Foreskin fibroblast (primary cell): ENCODE measurements at places on chromosomes 16 and 17.

- peak; percentile 12 for DNase-seq
Measured at GRCh38 chr16:5709889-5710288, 612.3 kb upstream of the EEF2KMT start.

DNA sequence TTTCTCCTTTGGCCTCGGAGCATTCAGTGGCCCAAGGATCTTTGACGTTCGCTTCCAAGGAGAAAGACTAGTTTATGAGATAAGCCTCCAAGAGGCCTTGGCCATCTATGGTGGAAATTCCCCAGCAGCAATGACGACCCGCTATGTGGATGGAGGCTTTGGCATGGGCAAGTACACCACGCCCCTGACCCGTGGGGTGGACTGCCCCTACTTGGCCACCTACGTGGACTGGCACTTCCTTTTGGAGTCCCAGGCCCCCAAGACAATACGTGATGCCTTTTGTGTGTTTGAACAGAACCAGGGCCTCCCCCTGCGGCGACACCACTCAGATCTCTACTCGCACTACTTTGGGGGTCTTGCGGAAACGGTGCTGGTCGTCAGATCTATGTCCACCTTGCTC is 1.4 kb downstream of the AOC3 start:
- DNase-seq = no peak

DNA sequence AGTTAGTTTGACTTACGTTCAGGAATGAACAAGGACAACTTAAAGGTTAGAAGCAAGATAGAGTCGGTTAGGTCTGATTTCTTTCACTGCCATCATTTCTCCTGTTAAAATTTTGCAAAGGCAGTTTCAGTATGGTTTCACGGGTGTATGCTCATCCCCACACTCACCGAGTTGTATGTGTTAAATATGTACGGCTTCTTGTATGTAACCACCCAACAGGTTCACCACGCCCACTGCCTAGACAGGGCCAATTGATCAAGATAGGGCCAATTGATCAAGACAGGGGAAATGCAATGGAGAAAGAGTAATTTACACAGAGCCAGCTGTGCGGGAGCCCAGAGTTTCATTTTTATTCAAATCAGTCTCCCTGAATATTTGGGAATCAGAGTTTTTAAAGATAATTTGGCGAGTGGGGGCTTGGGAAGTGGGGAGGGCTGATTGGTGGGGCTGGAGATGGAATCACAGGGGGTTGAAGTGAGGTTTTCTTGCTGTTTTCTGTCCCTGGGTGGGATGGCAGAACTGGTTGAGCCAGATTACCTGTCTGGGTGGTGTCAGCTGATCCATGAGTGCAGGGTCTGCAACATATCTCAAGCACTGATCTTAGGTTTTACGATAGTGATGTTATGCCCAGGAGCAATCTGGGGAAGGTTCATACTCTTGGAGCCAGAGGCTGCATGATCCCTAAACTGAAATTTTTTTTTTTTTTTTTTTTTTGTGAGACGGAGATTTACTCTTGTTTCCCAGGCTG is 62.4 kb upstream of the PLCG2 start:
- no peak for DNase-seq

DNA sequence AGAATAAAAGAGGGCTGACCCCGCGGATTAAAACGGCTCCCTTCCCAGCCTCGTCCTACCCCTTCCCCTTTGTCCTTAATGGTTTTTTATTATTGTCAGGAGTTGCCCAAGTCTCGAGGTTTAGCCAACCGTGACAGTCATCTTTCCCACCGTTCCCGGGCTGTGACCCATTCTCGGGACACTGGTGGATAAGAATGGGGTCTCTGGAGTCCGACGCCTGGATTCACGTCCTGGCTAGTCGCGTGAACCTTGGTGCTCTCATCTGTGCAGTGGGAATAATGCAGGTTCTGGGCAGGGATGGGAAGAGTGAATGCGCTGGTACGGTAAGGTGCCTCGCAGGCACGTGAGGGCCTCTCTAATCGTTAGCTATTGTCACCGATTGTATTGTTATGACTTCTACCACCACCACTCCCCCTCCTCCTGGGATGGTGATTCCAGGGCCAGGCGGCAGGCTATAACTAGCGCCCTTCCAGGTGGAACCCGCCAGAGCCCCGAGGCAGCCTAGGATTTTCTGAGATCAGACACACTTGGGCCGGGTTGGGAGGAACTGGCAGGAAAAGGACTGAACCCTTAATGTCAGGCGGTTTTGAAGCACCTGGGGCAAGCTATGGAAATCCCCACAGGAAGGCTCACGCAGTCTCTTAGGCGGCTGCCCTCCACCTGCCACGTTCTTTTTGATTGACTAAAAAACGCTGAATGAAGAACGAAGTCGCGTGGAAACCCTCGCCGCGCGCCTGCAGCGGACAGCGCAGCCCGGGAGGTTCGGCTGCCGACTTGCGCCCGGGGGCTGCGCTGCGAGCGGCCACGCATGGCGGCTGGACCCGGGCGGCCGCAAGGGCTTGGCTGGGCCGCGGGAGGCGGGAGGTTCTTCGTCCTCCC is 2.7 kb downstream of the HS3ST3B1 start:
- DNase-seq = no peak

DNA sequence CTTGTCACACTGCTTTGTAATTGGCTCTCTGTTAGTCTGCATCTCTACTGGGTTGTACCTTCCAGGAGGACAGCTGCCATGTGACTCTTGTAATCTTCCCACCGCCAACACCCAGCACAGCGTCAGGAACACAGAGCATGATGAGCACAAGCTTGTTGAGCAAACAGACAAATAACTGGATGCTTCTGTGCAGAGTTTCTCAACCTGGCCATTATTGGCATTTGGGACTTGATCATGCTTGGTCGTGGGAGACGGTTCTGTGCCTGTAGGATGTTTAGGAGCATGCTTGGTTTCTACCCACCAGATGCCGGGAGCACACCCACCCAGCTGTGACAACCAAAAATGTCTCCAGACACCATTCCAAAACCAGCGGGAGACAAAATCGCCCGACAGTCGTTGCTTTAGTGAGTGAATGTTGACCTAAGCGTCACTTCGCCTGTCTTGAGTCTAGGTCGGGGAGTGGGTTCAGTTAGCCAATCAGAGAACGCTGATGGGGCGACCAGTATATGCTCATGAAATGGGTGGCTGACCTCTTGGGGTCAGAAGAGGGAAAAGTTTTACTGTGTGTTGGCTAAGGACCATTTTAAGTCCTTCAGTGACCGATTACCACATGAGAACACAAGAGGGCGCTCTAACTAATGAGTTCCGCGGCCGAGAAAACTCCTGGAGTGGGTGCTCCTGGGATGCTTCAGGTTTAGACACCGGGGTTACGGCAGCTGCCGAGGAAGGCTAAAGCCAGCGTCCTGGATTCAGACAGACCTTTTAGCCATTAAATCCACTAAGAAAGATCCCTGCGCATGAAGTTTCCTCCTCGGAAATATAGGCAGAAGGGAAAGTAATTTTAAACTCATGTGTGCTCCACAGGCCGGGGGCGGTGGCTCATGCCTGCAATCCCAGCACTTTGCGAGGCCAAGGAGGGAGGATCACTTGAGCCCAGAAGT is 57.8 kb upstream of the TEX2 start:
- DNase-seq = peak; percentile 84

GRCh38 chr17:78407387-78408000 is 29.0 kb downstream of the PGS1 start:
- peak; percentile 14 for DNase-seq

DNA sequence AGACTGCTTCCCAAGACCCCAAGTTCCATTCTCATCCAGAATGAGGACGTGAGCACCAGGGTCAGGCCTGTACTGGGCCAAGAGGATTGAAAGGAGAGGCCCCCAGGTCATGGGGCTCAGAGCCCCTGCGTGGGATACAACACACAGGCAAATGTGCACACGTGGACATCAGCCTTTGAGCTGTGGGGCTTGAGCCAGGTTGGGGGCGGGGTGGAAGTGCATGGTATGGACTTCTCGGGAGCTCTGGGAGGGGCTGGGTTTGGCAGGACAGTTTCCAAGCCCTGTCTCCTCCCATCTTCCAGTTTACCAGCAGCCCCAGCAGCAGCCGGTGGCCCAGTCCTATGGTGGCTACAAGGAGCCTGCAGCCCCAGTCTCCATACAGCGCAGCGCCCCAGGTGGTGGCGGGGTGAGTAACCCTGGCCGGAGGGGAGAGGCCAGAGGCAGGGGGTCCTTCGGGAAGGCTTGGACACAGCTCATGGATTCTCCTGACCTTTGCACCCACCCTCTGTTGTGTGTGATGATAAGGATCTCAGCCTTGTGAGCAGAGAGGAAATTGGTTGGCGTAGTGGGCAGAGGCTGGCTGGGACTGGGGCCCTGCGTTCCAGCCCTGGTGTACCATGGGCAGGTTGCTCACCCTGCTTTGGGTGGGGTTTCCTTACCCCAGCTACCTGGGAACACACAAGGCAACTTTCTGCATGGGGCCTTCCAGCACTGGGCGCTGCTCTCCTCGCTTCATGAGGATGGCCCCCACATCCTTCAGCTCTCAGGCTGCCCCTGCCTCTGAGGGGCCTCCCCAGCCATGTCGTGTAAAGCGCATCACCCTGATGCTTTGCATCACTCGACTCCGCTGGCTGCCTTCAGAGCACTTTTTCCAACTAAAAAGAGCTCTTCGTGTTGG is 10.4 kb upstream of the LASP1NB start:
- DNase-seq = no peak

DNA sequence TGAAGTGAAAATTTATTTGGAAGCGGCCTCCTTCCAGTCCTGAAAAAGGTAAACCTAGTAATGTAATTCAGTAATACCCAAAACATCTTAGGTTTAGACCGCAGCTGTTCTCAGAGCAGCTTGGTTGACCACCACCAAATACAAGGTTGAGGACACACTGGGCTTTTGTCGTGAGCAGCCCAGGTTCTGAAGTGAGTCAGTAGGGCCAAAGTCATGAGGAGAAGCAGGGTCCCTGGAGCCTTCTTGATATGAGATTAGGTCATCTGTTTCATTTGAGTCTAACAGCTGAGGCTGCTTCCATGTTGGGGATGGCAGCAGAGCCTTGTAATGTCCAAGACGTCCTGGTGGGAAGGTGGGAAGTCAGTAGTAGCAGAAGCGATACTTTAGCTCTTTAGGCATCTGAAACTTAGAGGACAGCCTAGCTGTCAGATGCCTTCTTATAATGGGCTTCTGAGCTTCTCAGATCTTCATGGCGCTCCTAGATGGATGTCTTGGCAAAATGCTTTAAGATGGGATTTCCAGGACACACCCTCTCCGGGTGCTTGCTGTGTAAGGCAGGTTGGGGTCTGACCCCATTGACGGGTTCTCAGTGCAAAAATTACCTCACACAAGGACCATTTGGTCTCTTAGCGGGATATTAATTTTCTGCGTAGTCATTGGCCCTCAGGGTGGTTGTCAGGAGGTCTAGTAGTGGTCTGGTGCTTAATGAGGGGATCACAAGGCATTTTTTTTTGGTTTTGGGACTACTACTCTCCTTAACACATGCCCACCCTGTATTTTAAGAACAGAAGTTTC is 2.4 kb downstream of the ALKBH5 start:
- no peak for DNase-seq
